Activated naive CD4-positive, alpha-beta T cell treated with anti-CD3 and anti-CD28 coated beads, Interleukin-2, amount 50 U/mL, for 16 hours (primary cell): ENCODE measurements at places on chromosomes 3 and 15.
A peak's percentile ranks its signal among the peaks of the same experiment; 100 is the strongest.

GRCh38 chr3:105364128-105364527 lies 2.6 kb upstream of the ALCAM start:
- no peak for DNase-seq

- DNase-seq = no peak
These were observed 34.3 kb downstream of the DNAH1 start for GRCh38 chr3:52350416-52350815.

- no peak for DNase-seq
These were observed 47.4 kb upstream of the PCSK6 start for GRCh38 chr15:101536875-101537405.

GRCh38 chr15:41584636-41585126 lies 25.7 kb downstream of the TYRO3 start:
- no peak for DNase-seq

GRCh38 chr3:152159328-152159727 lies 109.4 kb upstream of the MBNL1 start:
- DNase-seq = no peak

- no peak for DNase-seq
These were observed 221.9 kb upstream of the LRIG1 start for GRCh38 chr3:66722675-66723074.

DNA sequence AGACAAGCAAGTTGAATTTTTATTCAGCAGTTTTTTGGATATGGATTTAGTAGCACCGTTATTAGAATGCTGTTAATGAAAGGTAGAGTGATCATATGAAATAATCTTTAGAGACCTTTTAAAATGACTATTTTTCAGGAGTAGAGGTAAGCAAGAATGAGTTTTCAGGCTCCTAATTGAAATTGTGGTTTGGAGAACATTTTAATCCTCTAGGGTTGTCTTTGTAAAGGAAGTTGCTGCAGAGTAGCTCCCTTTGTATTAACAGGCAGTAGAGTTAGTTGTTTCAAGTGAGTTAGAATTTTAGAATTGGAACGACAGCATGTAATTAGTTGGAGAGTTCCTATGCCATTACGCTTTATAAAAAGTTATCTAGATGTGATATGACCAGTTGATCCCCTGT lies 27.2 kb upstream of the EDEM1 start:
- DNase-seq = no peak

- no peak for DNase-seq
These were observed 27.6 kb downstream of the KLHL18 start for GRCh38 chr3:47310391-47310790.

GRCh38 chr3:51721062-51721745 lies 14.3 kb downstream of the GRM2 start:
- DNase-seq = no peak

- DNase-seq = no peak
These were observed at the start of gene ARL14 for GRCh38 chr3:160676547-160677303. Gene ARL14, plus strand, starts transcription at chr3:160677160. Its CDS starts 187 bp downstream, at chr3:160677347.

DNA sequence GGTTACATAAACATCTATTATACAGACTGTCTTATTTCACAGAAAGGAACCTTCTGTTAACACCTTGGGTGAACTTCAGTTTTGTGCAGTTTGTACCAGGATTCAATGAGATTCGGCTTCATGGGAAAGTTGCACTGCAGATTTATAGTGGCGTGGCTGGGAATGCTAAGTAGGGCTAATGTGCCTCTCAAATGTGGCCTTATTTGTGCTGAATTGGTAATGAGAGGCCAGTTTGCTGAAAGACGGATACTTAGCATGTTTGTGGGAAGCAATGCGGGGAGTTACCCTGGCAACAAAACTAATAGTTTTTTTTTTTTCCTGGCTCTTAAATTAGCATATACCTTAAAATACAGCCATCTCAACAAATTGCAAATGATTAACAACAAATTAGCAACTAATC lies 28.6 kb upstream of the CEMIP start:
- no peak for DNase-seq

- DNase-seq = no peak
These were observed 4.4 kb downstream of the NR2F2 start for GRCh38 chr15:96334705-96335410.

- no peak for DNase-seq
These were observed 4.4 kb downstream of the WDR73 start for GRCh38 chr15:84649706-84650105.

GRCh38 chr15:63060699-63061098 lies 18.2 kb downstream of the TPM1 start:
- DNase-seq = no peak

DNA sequence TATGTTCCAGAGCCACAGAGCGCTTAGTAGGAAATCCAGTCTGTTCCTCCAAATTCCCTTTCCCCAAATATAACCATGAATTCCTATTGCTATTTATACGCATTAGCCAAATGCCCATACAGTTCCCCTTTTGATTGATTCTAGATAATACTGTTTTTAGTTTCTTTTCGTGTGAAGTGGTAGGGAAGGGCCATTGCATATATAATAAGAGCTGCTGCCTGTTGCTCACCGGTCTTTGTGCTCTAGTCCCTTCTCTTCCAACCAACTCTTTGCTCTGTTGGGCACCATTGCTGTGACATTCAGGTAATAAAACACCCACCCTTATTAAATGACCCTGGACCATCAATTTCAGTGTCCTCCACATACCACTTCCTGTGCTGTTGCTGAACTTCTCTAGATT lies 379.9 kb upstream of the KCNMB2 start:
- no peak for DNase-seq

- DNase-seq = no peak
These were observed 134.9 kb downstream of the FEZF2 start for GRCh38 chr3:62238431-62238830.

- DNase-seq = no peak
These were observed 78.7 kb downstream of the FAIM start for GRCh38 chr3:138687236-138687635.

DNA sequence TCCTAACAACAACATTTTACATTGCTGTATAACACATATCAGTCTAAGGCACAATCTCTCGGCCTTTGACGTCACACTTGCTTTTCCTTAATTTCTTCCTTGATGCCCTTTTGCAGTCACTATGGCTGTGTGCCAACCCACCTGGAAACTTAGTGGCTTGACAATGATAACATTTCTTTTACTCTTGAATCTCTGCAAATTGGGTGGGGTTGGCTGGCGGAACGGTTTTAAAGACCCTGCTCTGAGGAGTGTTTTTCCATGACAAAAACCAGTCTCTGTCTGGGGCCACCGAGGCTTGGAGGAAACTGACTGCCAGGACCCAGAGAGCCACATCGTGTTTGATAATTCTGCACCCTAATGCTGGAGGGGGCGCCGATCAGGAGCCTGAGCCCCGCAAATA lies 115.6 kb downstream of the KLF13 start:
- no peak for DNase-seq

GRCh38 chr3:39185959-39186691 lies 6.3 kb downstream of the XIRP1 start:
- DNase-seq = no peak

GRCh38 chr3:31227131-31227562 lies 305.6 kb upstream of the STT3B start:
- DNase-seq = no peak

- no peak for DNase-seq
These were observed 816 bp upstream of the ACAN start for GRCh38 chr15:88802250-88802990.

DNA sequence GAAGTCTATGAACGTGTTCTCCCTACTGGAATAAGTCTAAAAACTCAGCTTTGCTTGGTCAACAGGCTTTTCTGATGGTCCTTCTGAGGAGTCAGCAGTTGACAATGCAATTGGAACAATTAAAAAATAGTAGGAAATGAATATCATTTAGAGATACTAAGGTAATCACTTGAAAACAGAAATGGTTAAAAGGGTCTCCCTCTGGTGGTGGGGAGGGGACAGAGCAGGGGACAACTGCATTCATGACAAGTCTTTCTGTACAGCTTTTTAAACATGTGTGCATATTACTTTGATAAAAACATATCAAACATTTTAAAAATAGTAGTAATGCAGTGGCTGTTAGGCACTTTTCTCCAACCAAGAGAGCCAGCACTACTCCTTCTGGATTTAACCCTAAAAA lies 119.9 kb upstream of the FHIT start:
- DNase-seq = peak; percentile 25

- no peak for DNase-seq
These were observed 2.0 kb upstream of the IL20RB start for GRCh38 chr3:136955813-136956212.

DNA sequence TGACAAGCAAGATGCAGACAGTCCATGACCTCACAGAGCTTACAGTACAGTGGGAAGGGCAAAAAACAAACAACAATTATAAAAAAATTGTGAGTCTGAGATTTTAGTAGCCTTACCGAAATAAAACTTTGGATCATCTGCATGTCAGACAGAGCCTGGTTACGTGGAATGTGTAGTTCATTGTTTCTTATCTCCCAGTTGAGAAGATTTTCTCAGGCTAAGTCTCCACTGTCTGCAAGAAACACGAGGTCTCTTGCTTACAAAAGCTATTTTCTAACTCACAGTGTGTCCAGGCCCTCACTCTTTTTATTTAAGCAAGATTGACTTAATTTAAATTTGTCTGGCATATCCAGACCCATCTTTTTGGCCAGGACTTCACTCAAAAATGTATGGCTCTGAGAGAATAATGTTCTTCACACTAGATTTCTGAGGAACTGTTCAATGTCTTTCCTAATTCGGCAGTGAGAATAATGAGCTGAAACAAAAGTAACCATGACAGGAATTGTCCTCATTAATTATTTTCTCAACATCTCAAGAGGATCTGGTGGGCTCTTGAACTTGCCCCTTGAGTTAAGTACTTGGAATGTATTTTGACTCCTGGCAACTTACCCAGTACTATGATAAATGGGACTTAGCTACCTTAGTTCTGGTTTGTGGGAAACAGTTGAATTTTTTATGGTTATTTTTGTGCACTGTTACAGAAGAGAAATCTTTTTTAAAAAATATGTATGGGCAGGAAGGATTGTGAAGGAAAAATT lies 265.1 kb upstream of the COL8A1 start:
- DNase-seq = no peak

DNA sequence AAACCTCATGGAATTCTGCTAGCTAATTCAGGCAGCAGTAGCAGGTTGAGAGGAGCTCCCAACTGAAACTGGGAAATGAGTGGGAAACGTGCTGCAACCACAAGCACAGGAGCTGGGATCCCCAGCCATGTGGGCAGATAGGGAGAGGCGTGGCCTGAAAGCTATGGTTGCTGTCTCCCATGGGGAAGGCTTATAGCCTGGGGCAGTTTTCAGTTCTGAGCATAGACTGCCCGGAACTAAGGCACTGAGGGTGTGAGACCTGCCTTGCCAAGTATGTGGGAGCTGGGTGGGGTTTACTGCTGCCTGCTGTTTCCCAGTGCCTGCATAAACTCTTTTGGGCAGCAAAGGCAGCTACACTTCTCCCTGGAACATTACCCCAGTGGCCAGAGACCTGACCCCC lies 229.5 kb downstream of the TUSC7 start:
- DNase-seq = no peak

DNA sequence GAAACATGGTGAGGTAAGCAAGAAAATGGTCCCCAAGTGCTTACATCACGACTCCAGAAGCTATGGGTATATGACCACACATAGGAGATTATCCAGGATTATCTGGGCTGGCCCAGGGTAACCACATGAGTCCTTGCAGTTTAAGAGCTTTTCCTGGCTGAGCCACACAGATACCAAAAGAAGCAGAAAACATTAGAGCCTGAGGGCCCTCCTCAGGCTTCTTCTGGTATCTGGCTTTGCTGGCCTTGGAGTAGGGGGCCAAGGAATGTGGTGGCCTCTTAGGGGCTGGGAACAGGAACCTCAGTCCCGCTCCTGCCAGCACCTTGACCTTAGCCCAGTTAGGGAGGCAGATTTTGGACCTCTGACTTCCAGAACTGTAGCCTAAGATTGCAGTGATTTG lies 259.1 kb downstream of the KCNMB2 start:
- DNase-seq = no peak

- DNase-seq = no peak
These were observed 56.5 kb downstream of the MCTP2 start for GRCh38 chr15:94287794-94288246.

- DNase-seq = no peak
These were observed 149.6 kb downstream of the MAGI1 start for GRCh38 chr3:65888980-65889706.

- DNase-seq = peak; percentile 29
These were observed 19.0 kb downstream of the PDHB start for GRCh38 chr3:58414538-58415197.

DNA sequence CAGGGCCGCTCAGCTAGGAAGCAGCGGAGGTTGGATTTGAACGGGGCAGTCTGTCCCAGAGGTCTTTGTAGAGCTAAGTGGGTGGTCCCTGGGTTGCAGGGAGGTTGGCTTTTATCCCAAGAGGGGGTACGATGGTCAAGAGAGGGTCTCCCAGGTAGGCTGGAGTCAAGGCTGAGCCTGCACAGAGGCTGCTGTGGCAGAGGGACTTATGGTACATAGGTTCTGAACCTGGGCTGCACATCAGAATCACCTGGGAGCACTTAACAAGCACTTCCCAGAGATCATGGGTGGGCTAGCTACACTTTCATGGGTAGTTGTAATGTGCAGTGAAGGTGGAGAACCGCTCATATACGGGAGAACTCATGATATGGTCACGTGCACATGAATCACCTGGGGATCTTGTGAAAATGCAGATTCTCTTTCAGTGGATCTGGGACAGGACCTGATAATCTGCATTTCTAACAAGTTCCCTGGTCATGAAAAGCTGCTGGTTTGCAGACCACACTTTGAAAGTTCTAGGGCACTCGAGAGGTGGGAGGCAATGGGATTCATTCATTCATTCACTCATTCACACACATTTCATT lies 2.9 kb upstream of the RASGRF1 start:
- DNase-seq = no peak

- no peak for DNase-seq
These were observed 37.9 kb downstream of the AGTR1 start for GRCh38 chr3:148735597-148735996.

GRCh38 chr15:57064033-57064432 lies 145.6 kb downstream of the TCF12 start:
- no peak for DNase-seq

DNA sequence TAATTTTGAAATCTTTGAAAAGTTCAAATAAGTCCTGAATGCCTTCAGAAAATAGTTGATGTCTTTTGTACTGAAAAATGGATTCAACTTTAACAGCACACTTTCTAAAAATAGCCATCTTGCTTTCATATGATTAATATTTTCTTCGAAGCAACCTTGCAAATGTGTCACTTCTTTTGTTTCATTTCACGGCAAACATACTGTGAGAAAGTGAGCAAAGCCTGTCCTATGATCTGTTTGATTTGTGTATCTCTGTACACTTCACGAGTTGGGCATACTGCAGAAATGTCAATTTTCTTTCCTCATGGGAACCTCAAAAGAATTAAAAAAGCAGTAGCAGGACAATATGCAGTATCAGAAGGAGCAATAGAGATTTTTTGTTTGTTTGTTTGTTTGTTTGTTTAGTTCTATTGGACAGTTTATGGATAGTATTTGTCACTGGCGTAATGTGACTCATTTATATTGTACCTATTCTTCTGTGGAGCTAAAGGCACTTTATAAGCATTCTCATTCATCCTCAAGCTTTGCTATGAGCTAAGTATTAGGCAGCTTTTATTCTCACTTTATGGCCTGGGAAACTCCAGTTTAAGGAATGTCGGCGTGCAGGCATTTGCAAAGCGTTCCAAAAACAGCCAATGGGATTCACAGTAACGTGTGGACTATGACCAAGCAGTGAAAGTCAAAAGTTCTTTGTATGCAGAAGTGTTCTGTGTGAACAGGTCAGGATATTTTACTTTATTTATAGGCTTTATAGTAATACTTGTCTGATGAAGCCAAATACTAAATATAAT lies 572.0 kb downstream of the NAALADL2 start:
- DNase-seq = no peak
